ENCODE measurements at places on chromosomes 4 and X. TPM values are rescaled to one million over a fixed set of nuclear protein-coding genes. Genes with fewer than 3 reads are reported as not detected.

TIGD4 gene
- not detected for total RNA-seq

CCDC149 gene
- 11.4 TPM for total RNA-seq

ETDA gene
- not detected for total RNA-seq

RIBC1 gene
- total RNA-seq, result 0.62 TPM

HCCS gene
- total RNA-seq, result 50.8 TPM

CLCN5 gene
- total RNA-seq, result 2.7 TPM

MTNR1A gene
- total RNA-seq, result not detected

RAP1GDS1 gene
- total RNA-seq, result 14.0 TPM

CSAG1 gene
- total RNA-seq, result not detected

MAGEH1 gene
- total RNA-seq, result 11.1 TPM

PROM1 gene
- total RNA-seq, result 3.5 TPM

TKTL1 gene
- 13.0 TPM for total RNA-seq

LIN54 gene
- total RNA-seq, result 7.4 TPM

VBP1 gene
- total RNA-seq, result 74.8 TPM

CBR4 gene
- 19.4 TPM for total RNA-seq

GRID2 gene
- 0.05 TPM for total RNA-seq

RIPPLY1 gene
- not detected for total RNA-seq

PAGE5 gene
- total RNA-seq, result not detected

ADH1B gene
- 155 TPM for total RNA-seq

GAGE12H gene
- not detected for total RNA-seq

GAGE12E gene
- total RNA-seq, result not detected

STBD1 gene
- total RNA-seq, result 29.4 TPM

RGN gene
- 14.1 TPM for total RNA-seq

Measured in Right ventricle myocardium inferior (tissue), 1 donor.